Stimulated activated CD4-positive, alpha-beta T cell treated with anti-CD3 and anti-CD28 coated beads, TNF-alpha, amount 100 ng/mL, for 24 hours (primary cell): ENCODE measurements at places on chromosomes 7 and 10.

DNA sequence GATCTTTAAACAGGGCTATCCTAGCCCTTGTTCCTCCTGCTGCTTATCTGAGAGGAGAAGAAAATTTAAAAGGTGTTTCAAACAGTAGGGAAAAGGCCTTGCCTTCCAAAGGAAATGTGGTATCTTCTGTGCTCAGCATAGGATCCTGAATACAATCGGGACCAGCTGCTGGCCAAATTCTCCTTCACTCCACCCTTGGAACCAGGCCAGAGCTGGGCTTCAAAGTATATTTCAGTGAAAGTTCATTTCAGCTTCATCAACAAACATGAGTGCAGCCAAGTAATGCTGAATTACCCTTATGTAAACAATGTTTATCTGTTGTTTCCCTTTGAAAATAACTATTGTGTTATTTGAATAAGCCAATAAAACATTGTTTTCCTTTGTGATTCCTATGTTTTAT is 146.5 kb upstream of the MEOX2 start:
- no peak for DNase-seq

DNA sequence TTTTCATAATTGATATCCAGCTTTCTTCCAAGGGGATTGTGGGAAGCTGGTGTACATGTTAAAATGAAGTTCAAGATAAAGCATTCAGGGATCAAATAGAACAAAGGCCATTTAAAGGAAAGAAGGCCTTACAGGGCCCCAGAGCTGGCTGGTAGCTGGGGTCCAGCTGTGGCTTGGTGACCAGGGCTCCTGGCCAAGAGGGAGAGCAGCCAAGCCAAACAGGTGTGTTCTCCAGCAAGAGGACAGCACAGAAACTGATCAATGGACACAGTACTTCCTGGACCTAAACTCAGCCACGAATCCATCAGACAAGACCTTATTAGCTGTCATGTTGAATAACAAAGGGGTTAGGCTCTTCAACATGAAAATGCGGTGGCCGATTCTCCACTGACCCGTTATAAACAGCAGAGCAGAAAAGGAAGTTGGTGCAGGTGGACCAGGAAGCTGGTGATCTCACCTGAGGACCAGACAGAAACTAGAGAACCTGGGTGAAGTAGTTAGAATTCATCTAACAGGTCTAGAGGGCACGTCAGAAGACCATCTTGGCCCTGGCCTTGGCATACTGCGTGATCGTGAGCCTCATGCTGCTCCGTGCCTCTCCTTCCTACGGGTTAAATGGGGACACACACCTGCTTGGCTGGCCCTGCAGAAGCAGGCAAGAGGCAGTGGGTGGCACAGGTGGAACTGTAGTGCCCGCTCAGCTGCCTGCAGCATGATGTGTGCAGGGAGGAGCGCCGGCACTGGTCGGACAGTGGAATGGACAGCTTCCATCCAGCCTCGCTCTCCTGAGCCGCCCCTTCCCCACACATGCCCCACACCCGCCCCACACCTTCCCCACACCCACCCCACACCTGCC is 53.8 kb downstream of the PARP12 start:
- DNase-seq, result no peak

DNA sequence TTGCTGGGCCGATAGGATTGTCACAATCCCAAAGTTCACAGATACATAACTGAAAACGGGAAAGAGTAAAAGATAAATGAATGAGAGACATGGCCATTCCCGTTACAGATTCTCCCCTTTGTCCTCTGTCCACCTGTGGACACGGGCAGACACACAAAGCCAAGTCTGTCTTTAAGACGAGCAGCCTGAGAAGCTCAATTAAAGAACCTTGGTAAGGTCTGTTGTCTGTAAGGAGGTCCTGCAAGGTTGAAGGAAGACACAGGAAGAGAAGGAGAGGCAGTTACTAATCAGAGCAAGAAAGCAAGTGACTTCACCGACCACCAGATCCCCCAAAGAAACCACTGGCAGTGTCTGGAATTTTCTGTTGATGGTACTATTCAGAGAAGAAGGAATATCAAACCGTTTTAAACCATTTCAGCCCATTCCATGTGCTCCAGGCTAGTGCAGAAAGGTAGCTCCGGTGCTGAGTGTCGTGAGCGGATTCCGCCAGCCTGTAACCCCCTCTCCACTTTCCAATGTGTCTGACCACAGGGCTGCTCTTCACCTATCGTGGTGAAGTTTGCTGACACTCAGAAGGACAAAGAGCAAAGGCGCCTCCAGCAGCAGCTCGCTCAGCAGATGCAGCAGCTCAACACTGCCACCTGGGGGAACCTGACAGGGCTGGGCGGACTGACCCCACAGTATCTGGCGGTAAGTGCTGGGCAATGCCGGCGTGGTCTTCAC is 252.6 kb downstream of the CELF2 start:
- peak; percentile 61 for DNase-seq

GRCh38 chr7:72223351-72223750 is 188.8 kb downstream of the CALN1 start:
- no peak for DNase-seq

- DNase-seq, result no peak
These were observed 44.1 kb upstream of the TARP start for GRCh38 chr7:38317515-38317914.

- no peak for DNase-seq
These were observed 146.7 kb upstream of the PFKP start for GRCh38 chr10:2920637-2921036.
